ENCODE measurements at places on chromosomes 7 and 10.

- no peak for DNase-seq
These were observed 168.5 kb downstream of the LCOR start for GRCh38 chr10:97000487-97001182.

DNA sequence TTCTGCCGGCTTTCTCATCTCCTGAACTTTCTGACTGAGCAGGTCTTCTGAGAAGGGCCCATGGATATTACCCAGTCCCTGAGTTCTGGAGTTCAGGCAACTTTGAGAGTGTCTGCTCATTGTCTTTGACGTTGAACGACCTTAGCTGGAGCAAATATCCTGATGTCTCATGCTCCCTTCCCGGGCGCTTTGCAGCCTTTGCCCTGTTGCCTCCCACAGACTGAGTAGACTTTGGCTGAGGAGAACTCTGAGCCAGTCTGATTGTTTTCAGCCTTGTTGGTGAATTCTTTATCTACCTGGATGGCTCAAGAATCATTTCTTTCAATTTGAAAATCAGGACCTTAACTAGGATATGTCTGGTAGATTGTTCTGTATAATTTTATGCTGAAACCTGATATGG lies 353.7 kb downstream of the GLRX3 start:
- DNase-seq, result no peak

GRCh38 chr7:152709287-152710152 lies 33.6 kb upstream of the XRCC2 start:
- peak; percentile 15 for DNase-seq

DNA sequence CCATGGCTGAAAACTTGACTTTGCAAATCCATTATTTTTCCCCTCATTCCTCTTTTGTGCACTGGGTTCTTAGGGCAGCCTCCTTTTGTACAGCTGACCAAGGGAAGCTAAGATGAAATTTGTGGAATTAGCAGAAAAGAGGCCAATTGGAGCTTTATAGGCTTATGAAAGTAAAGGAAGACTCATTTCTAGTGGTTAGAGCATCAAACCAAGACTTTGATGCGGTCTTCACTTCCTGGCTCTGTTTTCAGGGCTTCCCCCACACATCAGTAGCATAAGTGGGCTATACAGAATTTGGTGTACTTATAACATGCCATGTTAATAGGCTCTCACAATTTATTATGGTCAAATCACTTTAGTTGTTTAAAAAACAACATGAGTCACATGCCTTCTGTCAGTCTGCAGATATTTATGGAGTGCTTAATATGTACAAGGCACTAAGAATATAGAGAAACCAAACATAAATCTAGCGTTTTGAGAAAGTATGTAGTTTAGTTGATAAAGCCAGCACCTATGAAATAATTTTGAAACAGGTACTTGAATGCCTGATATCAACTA lies 5.7 kb downstream of the AUTS2 start:
- DNase-seq, result no peak

DNA sequence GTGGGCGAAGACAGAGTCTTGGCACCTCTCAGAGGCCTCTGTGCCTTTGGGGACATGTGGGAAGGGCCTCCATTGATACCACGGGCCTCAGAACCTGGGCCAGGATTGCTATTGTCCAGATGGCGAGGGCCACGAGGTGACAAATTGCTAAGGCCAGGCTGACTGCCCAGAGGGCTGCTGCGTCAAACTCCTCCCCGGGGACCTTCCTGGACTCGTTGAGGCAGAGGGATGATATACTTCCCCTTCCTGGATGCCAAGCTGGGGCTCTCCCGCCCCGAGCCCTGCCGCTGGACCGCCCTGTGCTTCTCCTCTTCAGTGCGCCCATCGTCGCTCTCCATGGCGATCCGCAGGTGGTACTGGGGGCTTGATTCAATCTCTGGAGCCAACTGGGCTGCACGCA lies 58.9 kb downstream of the LRRC72 start:
- DNase-seq, result no peak

DNA sequence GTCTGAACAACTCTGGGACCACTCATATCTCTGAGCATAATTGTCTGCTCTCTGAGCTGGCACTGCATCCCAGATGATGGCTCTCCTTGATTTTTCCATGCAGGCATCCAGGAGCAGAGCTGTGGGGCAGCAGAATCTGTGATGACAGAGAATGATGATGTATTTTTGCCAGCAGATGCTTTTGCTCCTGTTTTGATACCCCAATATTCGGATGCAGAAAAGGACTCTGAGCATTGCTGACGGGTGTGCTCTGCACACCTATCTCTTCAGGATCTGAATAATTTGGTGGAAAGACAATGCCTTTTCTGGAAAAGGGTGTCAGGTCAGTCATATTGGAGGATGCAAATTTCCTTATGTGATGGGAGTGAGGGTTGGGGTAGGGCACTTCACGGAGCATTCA lies 735.9 kb downstream of the KCNMA1 start:
- DNase-seq, result no peak

DNA sequence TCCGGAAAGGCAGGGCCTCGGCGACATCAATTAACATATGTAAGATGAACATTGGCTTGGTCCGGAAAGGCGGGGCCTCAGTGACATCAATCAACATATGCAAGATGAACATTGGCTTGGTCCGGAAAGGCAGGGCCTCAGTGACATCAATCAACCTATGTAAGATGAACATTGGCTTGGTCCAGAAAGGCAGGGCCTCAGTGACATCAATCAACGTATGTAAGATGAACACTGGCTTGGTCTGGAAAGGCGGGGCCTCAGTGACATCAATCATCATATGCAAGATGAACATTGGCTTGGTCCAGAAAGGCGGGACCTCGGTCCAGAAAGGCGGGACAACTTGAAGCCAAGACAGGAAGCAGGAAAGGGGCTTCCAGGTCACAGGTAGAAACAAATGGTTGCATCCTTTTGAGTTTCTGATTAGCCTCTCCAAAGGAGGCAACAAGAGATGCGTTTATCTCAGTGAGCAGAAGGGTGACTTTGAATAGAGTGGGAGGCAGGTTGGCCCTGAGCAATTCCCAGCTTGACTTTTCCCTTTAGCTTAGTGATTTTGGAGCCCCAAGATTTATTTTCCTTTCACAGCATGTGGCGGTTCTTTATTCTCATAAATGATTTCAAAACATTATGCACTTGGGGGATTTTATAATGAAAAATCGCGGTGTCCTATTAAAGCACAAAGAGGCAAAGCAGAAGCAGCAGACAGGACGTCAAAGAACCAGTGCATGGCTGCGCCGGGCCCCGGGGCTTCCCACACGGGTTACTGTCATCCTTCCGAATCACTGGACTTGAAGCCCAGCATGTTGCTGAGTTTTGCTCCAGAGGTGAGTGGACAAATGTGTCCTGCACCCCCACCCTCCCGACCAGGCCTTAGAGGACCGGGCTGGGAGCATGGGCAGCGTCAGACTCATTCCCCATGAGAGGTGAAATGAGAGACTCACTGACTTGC lies 43.1 kb upstream of the EN2 start:
- DNase-seq, result no peak

DNA sequence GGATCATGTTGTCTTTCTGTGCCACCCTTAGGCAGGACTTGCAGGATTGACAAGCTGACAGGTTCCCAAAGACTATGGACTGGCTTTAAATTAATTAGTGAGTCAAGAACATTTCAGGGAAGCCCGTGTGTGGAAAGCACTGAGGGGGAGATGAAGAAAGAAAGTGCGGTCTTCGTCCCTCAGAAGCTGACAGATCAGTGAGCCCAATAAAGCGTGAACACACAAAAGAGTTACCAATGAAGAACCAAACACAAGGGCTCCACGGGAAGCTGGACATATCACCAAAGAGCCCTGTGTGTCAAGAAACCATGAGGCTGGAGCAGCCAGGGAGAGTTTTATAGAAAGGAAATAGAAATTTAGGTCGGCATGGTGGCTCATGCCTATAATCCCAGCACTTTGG lies 725.8 kb downstream of the PARD3 start:
- no peak for DNase-seq

GRCh38 chr10:127903789-127904188 lies 3.1 kb upstream of the PTPRE start:
- DNase-seq, result no peak

DNA sequence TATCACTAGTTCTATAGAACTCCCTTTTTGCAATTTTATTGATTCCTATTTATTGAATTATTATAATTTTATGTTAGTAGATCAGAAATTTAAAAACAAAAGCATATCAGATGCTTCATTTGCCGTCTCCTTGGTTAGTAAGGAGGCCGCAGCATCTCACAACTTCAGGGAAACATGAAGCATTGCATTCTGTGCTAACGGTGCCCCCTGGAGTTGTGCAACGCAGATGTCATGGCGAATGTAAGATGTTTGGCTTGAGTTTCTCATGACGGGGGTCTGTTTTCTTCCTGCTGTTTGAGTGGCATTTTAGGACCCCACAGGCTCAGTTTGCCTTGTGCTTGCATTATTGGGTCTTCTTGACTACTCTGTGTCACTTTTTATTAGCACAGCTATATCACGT lies 124.8 kb downstream of the CNNM2 start:
- DNase-seq, result no peak

GRCh38 chr10:35043796-35044344 lies 46.3 kb downstream of the CUL2 start:
- DNase-seq, result no peak

GRCh38 chr10:43399320-43400310 lies 9.4 kb downstream of the HNRNPF start:
- no peak for DNase-seq

DNA sequence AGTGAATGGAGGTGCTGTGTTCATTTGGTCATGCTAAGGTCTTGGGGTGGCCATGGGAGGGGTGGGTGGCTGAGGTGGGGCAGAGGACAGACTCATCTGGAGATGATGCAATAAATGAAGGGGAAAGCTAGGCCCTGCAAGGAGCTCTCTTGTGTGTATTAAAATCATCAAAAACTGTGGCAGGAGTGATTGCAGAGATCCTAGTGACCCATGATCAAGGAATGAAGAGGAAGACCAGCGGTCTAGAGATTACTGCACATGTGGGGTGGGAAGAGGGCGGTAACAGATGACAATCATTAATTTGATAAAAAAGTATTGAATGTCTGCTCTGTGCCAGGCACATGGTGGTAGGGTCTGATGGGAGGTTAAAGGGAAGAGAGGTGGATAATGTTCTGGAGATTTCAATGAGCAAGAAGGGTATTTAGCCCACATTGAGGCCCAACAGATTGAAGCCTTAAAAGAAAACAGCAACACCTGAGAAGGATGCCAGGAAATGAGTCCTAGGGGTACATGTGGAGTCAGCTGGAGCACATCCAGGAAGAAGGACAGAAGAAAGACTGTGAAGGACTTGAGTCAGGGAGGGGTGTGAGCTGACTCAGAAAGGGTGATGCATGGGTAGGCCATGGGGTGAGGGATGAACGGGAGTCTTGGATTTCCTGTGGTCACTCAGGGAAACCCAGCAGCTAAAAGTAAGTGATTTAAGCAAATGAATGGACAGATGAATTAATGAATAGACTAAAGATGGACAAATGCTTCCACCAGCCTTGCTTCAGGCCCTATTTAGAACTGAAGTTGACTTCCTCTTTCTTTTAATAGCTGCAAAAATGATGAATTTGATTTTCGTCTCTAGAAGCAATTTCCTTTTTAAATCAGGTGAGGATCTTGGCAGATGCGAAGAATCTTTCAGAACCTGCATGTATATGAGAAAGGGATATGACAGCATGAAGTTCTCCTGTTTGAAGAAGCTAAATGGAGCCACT lies 83.1 kb upstream of the IGFBP3 start:
- DNase-seq, result no peak
